ENCODE measurements at places on chromosomes 1 and 21. TPM values are rescaled to one million over a fixed set of nuclear protein-coding genes. Genes with fewer than 3 reads are reported as not detected.

DNA sequence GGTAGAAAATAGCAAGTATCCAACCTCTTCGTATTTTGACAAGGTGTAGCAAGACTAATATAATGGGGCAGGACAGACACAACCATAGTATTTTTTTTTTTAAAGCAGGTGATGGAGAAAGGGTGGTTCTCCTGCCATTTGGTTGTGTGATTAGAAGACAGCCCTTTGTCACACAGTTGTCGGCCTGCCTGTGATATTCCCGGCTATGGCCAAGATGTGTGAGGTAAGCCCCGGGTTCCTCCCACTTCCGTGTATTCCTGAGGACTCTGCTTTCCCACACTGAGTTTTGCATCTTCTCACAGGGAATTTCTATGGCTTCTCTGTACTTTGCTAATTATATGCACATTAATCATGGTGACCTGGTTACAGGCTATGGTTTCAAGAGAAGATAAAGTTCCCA lies 35.9 kb downstream of the ZNF496 start:
- no peaks in the 10 kb centered on the region for H3K36me3 ChIP-seq
- no peaks in the 10 kb centered on the region for H3K27me3 ChIP-seq
- no peak overlapping the region for H3K4me3 ChIP-seq

The C8B gene
- not detected for total RNA-seq

DNA sequence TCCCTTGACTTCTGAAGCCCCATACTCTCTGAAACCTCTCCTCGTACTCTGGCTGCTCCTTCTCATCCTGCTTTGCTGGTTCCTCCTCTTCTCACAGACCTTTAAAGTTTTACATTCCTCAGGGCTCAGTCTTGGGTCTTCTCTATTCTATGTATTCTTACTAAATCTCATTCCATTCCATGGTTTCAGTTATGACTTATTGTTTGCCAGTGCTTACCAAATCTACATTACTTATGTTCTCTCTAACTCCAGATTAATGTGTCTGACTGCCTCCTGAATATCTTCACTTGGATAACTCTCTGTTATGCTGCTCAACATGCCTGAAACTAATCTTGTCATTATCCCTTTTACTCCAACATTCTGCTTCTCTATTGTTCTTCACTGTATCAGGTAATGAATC lies 5.4 kb upstream of the SLC35D1 start:
- DNase-seq = no peak
- H3K36me3 ChIP-seq = peaks cover 2% of the 10 kb centered on the region
- H3K27me3 ChIP-seq = peaks cover 11% of the 10 kb centered on the region
- H3K4me1 ChIP-seq = peaks cover 7% of the 10 kb centered on the region
- no peak overlapping the region for H3K4me3 ChIP-seq

The CYYR1 gene
- total RNA-seq = not detected

DNA sequence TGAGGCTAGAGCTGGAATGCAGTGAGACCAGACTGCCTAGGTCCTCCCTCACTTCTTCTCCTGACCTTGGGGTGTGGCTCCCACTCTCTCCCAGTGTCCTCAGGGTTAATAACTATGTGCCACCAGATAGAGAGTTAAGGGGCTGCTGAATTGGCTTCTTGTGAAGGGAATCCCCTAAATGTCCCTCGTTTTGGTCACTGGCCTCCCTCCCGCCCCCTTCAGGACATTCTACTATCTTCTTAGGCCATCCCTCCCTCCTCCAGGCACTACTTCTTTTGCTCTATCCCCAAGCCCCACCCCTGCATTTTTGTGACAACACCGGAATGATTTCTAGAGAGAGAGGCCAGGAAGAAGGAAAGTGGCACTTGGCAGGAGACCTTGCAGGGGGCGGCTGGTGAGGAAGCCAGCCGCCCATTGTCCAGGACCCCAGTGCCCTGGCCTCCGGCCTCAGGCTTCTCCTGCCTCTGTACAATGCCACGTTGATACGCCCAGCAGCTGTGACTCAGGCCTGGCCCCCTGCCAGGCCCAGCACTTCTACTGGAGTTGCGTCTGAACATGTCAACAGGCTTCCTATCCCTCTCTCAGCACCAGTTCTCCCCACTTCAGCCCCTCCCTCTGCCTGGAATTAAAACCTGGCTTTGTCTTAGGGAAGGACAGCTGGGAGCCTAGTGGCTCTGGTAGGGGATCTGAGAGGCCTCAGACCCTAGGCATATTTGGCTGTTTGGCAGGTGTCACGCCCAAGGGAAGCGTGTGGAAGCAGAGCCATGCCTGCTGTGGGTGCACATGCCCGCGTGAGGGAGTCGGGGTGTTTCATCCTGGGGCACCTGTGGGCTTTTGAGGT lies 9.1 kb downstream of the LMNA start:
- peak overlapping the region; percentile 6 for H3K4me3 ChIP-seq
- H3K36me3 ChIP-seq = peaks cover 2% of the 10 kb centered on the region
- no peaks in the 10 kb centered on the region for H3K27me3 ChIP-seq
- peak; percentile 61 for DNase-seq
- peak overlapping the region; percentile 78 for H3K27ac ChIP-seq
- peaks cover 85% of the 10 kb centered on the region for H3K4me1 ChIP-seq

DNA sequence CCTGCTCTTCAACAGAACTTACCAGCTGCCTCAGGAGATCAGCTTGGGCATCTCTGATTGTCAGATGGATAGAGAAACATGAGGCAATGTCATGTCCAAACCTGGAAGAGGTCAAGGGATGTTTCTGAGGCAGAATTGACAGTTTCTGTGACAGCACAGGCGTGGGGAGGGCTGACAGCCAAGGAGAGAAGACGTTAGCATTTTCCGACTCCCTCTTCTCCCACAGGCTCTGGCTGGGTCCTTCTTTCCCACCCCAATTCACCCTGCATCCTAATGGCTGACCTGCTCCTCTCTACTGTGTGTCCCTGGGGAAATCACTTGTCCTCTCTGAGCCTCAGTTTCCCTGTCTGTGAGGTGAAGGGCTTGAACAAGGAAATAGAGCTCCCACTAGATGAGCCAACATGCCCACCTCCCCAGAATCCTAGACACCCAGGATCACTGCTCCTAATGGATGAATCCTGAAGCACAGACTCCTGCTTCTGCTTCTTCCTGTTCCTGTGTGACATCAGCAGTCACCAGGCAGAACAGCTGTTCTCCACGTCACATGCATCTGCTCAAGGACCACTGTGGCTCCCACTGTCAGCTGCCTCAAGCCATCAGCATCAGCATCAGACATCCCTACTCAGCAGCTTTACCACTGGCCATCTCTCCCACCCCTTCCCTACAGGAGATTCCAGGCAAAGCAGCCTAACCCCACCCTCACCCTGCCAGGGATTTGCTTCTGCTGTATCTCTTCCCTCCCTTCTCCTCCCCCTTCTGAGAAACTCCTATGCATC lies 408.0 kb downstream of the MATN1 start:
- H3K4me3 ChIP-seq = no peak overlapping the region
- H3K27me3 ChIP-seq = peaks cover 6% of the 10 kb centered on the region
- DNase-seq = peak; percentile 16
- no peaks in the 10 kb centered on the region for H3K36me3 ChIP-seq
- H3K27ac ChIP-seq = no peak overlapping the region

The TNFRSF8 gene
- total RNA-seq = 34.3 TPM

The TMEM61 gene
- not detected for total RNA-seq

DNA sequence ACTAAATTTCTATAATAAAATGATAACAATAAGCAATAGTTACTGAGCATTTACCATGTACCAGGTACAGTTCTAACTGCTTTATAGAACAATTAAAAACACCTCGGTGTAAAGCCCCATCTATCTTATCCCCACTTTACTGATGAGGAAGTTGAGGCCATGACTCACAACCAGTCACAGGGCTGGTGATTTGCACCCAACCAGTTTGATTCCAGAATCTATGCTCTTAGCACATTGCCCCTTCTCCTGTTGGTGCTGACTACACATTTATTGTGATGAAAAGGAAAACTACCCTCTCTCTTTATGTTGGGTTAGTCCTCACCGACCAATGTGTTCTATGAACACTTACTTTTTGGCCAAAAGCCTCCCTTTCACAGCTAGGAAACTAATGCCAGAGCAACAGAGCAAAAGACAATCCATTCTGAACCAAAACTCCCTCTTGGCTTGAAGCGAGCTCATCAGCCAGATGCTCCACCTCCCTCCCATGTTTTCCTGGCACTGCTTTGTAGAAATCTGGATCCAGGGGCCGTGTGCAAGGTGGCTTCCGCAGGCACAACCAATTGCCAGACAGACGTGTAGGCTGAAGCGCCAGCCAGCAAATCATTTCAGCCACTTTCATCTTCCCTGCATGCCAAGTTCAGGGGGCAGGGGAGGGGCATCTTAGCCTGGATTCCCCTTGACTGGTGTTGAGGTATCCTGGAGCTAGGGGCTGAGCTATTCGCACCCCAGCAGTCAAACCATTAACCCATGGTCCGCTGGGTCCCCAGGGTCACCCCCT lies 32.0 kb upstream of the SLC30A1 start:
- H3K27me3 ChIP-seq = no peaks in the 10 kb centered on the region
- DNase-seq = no peak
- H3K4me3 ChIP-seq = no peak overlapping the region

The FCRL6 gene
- not detected for total RNA-seq

GRCh38 chr1:101257500-101258325 lies 20.9 kb downstream of the S1PR1 start:
- no peaks in the 10 kb centered on the region for H3K36me3 ChIP-seq
- DNase-seq = peak; percentile 64
- no peaks in the 10 kb centered on the region for H3K27me3 ChIP-seq
- H3K4me1 ChIP-seq = peaks cover 58% of the 10 kb centered on the region
- peak overlapping the region; percentile 63 for H3K27ac ChIP-seq

- DNase-seq = no peak
- H3K4me3 ChIP-seq = no peak overlapping the region
- peaks cover 4% of the 10 kb centered on the region for H3K4me1 ChIP-seq
- H3K36me3 ChIP-seq = no peaks in the 10 kb centered on the region
Measured at GRCh38 chr1:117017648-117018047, 16.1 kb downstream of the CD101 start.

DNA sequence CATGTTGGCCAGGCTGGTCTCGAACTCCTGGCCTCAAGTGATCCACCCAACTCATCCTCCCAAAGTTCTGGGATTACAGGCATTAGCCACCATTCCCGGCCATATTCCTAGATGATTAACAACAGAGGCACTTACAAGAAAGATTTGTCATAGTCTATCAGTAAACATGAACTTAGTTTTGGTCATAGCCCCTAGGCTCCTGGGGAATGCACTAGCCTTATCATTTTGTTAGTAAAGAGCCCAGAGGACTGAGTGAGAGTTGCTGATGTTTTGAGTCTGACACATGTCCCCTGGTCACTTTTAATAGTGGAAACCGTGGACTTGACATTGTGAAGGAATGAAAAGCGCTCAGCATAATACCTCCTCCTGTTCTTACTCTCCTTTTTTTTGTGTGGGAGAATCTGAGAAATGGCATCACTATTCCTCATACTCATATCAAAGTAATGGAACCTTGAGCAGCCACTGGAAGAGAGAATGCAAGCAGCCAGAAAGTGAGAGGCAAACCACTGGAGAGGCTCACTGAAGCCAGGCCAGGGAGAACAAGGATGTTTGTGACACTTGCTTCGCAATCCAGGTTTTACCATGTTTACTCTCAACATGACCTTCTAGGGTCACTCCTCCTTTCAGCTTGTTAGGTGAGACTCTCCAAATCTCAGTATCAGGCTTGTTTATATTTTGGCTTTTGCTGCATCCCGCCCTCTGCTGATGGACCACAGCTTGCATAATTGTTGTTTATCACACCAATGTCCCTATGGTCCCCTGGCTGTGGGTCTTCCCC lies 14.8 kb downstream of the ATP1B1 start:
- no peak for DNase-seq
- no peaks in the 10 kb centered on the region for H3K36me3 ChIP-seq
- no peak overlapping the region for H3K4me3 ChIP-seq
- H3K4me1 ChIP-seq = peaks cover 2% of the 10 kb centered on the region

DNA sequence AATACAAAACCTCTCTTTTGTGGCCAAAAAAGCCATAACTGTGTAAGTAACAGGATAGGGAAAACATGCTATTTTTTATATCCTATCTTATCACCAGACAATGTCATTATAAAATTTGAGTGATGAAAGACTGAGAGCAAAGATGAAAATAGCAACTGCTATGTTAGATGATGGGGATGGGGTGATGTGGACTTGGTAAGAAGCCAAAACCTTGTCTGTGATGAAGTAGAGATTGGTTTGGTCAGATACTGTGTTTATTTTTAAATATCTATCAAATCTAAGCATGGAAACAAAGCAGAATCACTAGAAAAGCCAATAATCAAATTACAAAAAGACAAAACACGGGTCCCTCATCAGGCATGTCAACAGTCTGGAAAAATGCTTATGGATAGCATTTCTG lies 631.1 kb upstream of the NR5A2 start:
- no peaks in the 10 kb centered on the region for H3K36me3 ChIP-seq
- no peaks in the 10 kb centered on the region for H3K27me3 ChIP-seq
- DNase-seq = no peak

DNA sequence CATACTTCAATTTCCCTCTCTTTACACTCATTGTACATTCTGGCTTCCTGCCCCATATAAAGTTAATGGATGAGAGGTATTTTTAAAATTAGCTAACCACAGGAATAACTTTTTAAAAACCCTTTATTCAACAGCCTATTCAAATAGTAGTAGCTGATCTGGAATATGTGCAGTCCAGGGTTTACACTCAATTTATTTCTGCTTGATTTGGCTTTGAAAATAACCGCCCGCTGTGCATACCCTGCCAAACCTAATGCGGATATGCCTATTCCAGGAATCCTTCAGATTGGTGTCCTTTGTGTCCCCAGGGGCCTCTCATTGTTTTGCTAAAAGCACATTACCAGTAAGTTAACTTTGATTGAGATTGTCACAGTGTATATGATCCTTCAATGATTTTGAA lies 1686.2 kb downstream of the PLA2G4A start:
- H3K36me3 ChIP-seq = no peaks in the 10 kb centered on the region
- no peaks in the 10 kb centered on the region for H3K27me3 ChIP-seq
- DNase-seq = no peak
- H3K4me1 ChIP-seq = no peaks in the 10 kb centered on the region
- no peak overlapping the region for H3K27ac ChIP-seq

The ST6GALNAC5 gene
- not detected for total RNA-seq

DNA sequence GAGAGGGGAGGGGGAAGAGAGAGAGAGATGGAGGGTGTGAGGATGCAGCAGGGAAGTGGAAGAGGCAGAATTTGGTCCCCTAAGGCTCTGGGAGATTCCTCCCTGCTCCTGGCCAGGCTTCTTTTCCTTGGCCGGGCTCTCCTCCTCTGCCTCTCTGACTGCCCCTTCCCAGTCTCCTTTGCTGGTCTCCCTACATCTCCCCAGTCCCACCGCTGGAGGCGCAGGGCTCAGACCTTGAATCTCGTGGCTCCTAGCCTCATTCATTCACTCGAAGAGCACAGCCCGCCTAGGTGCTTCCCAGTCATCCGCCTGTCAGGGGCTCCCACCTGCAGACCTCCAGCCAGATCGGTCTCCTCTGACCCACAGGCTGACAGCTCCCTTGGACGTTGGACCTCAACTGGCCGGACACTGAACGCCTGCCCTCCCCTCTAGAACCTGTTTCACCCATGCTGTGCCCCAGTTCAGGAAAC lies 76.5 kb downstream of the VWA5B1 start:
- H3K27me3 ChIP-seq = peaks cover 55% of the 10 kb centered on the region
- no peak for DNase-seq
- H3K4me1 ChIP-seq = no peaks in the 10 kb centered on the region
- no peak overlapping the region for H3K27ac ChIP-seq
